ENCODE measurements at places on chromosomes 4 and X.

DNA sequence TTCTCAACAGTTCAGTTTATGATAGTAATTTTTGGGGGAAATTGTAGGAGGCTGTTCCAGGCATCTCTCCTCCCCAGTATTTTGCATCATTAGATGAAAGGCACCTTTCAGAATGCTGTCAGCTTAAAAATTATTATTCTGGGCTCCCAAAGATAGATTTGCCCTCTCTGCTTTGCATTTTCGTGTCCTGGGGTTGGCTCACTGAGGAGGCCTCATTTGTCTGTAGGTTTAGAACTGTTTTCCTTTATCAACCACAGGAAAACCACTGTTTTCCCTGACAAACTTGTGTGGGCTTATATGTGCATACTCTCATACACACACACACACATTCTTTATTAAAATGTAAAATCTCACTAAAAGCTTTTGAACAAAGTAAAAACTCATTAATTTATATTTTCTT is 197.2 kb upstream of the VCX3A start:
- DNase-seq, result no peak

GRCh38 chr4:6352031-6352692 is 82.5 kb downstream of the WFS1 start:
- DNase-seq, result no peak

GRCh38 chr4:158775091-158775651 is 6.3 kb downstream of the FNIP2 start:
- no peak for DNase-seq

DNA sequence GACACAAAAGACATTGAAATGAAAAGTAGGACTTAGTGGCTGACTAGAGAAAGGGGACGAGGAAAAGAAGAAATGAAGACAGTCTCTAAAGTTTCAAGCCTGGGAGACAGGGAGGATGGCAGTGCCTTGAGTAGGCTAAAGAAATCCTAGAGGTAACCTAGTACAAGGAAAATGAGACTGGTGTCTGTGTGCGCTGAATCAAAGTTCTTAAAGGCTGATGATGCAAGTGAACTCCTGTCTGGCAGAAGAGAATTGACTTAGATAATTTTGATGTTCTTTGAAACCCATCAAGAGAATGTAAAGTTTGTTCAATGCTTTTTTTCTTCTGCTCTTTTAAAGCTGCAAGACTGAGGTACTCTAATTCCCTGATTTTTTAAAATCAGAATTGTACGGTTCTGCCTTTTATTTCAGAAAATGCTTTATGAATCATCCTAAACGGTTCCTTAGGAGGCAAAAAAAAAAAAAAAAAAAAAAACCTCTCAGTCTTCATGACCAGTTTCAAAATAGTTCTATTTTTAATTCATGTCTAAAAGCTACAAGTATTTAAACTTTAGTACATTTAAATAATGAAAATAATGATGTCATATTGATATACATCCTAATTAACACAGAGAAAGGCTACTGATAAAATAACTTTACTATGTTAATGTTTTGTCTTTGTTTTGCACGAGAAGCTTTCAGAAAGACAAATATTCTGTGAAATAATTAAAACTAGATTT is 189.8 kb downstream of the PPP3CA start:
- DNase-seq, result no peak

DNA sequence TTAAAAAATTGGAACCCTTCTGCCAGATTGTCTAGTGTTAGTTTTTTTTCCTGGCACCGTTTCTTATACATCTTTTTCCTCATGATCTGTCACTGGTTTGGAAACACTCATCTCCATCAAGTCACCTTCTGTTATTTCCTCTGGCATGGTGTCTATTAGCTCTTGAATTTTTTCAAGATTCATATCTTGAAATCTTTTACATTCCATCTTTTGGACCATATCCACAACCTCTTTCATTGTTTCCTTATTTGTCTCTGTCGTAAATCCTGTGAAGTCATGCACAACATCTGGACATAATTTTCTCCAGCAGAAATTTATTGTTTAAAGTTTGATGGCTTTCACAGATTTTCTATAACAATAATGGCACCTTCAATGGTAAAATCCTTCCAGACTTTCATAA is 10.2 kb upstream of the TMEM185A start:
- no peak for DNase-seq

DNA sequence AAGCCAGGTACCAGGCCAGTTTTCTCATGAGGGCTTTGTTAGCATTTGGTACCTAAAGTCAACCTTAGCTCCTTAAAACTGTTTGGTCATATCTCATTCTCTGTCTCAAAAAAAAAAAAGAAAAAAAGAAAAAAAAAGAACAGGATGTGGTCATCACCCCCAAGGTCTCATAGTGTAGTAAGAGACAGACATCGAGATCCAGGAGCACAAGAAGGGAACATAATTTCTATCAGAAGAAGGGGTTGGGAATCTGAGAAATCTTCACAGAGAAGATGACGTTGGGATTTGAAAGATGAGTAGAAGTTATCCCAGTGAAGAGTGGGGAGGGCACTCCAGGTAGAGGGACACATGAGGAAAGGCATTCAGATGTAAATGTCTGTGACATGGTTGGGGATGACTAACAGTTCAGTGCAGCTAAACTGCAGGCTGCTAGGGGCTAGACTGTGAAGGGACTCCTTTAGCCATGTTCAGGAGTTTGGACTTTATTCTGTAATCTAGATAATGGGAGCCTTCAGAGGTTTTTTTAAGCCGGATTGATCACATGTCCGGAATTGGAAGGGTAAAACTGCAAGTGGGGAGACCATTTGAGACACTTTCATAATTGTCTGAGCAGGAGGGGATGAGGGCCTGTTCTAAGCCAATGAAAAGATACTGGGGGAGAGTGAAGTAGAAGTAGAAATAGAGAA is 26.9 kb upstream of the GJB1 start:
- no peak for DNase-seq

- peak; percentile 74 for DNase-seq
Measured at GRCh38 chr4:112234952-112235609, 3.5 kb downstream of the AP1AR start.

- no peak for DNase-seq
Measured at GRCh38 chrX:275967-276580, 5.1 kb upstream of the PLCXD1 start.

DNA sequence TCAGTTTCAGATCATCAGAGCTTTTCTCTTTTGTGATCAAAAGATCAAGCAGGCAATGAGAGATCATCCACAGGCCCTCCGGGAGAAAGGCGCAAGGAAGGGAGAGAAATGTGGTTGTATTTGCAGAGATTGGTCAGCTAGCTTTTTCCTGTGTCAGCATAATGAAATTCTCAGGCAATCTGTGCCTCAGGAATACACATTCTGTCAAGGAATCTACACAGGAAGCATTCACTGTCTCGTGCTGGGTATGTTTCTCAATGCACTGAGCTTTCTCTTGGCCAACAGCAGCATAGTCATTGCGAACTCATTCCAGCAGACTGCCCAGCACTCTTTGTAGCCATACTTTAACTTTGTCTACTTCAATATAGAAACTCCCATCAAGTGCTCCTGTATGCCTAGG is 413.7 kb downstream of the PPP3CA start:
- no peak for DNase-seq

GRCh38 chr4:109699553-109700225 is 3.6 kb downstream of the CASP6 start:
- no peak for DNase-seq

GRCh38 chr4:53558065-53558801 is 33.1 kb downstream of the LNX1 start:
- DNase-seq, result no peak

GRCh38 chr4:142314247-142314646 is 531.9 kb downstream of the INPP4B start:
- no peak for DNase-seq

GRCh38 chr4:158599150-158599549 is 72.5 kb downstream of the C4orf46 start:
- no peak for DNase-seq

DNA sequence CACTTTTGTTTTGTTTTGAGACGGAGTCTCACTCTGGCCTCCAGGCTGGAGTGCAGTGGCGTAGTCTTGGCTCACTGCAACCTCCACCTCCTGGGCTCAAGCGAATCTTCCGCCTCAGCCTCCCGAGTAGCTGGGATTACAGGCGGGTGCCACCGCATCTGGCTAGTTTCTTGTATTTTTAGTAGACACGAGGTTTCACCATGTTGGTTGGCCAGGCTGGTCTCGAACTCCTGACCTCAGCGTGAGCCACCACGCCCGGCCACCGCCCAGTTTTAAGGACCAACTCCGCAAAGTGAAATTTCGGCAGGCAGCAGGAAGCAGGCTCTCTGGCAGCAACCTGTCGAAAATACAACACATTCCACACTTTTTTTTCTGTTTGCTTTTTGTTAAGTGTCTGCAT is 13.4 kb downstream of the DHRSX start:
- DNase-seq, result no peak

- no peak for DNase-seq
Measured at GRCh38 chr4:139633661-139634060, 32.0 kb upstream of the MGST2 start.

DNA sequence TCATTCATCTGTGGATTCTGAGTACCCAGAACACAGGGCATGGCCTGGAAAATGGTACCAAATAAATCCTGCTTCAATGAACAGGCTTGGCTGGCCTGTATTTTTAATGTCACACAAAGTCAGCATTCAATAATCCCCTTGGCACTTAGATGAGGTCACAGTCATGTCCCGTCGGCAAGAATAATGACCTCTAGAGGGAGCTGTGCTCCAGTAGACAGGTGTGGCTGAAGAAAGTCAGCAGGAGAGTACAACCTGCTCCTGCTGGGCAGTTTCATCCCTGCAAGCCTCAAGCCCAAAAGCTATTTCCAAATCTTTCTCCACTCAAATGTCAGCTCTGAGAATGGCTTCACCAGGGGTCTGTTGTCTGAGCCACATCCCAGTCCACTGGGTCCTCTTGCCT is 404.0 kb upstream of the F9 start:
- DNase-seq, result no peak

DNA sequence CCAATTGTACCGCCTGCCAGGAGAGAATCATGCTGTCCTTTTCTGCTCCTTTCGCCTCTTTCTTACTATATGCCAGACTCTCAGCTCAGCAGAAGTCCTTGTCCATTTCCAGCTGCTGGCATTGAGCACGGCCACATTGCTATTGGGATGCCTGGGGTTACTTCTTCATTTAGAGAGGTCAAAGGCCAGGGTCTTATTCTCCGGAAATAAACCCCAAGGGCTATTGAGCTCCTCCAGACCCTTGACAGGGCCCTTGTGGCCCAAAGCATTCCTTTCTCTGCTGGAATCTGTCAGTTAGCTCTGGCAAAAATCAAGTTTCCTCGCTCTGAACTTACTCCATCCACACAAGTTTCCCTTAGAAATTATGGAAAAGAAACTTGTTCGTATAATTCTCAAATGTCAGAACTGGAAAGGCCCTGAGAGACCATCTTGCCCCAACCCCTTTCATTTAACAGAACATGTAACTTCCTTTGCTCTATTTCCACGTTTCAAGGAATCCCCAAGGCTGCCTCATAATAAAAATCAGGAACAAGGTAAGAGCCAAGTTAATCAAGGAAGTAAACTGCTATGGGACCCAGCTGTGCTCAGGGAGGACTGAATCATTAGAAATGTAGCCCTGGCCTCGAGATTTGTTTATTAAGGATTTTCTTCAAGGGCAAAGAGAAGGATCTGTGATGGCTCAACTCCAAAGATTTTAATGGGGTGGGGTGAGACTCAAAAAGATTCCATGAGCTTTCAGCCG is 11.8 kb downstream of the AKAP4 start:
- no peak for DNase-seq

DNA sequence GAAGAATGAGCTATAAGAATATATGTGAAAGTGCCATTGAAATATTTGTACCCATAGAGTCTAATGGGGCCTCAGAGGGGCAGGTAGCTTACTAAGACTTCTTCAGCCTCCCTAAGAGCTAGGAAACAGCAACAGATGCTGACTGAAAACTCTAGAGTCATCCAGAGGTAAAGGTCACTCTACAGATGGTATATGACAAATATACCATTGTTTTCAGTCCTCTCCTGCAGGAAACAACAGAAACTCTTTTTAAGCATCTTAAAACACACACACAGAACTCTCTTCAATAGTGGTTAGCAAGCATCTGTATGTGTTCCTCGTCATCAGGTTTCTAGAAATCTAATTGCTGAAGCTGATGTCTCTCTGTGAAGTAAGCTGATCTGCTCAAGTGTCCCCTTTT is 313.8 kb upstream of the GATB start:
- DNase-seq, result no peak

DNA sequence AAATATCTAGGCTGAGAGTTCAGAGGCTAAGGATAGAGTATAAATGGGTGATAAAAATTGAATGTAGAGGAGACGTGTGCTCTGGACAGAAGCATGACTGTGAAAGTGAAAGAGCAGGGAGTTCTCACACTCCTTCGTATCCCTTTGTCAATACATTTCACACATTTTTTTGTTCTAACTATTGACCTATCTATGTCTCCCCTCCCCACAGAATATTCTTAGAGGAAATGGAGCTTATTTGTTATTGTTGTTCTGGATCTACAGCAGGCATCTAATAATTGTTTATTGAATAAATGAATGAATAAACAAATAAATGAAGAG is 57.6 kb downstream of the ENPEP start:
- no peak for DNase-seq

- DNase-seq, result no peak
Measured at GRCh38 chrX:134453631-134454030, 6.3 kb upstream of the HPRT1 start.

DNA sequence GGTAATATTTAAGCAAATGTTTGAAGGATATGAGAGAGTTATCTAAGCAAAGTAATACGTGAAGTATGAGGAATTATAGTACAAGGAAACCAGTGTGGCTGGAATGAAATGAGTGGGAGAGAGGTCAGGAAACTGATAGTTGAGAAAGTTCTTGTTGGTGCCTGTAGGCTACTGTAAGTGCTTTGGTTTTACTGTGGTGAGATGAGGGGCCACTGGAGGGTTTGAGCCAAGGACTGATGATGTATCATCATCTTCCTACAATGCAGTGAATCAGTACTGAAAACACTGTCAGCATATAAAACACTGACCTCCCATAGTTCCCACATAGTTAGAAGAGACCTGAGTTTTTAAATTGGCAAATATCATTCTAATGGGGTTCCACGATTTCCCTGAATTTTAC is 367.5 kb upstream of the CTSO start:
- peak; percentile 64 for DNase-seq

GRCh38 chrX:45807572-45808425 is 607.1 kb upstream of the DIPK2B start:
- DNase-seq, result no peak

GRCh38 chrX:11398139-11398538 is 104.9 kb downstream of the AMELX start:
- DNase-seq, result no peak

DNA sequence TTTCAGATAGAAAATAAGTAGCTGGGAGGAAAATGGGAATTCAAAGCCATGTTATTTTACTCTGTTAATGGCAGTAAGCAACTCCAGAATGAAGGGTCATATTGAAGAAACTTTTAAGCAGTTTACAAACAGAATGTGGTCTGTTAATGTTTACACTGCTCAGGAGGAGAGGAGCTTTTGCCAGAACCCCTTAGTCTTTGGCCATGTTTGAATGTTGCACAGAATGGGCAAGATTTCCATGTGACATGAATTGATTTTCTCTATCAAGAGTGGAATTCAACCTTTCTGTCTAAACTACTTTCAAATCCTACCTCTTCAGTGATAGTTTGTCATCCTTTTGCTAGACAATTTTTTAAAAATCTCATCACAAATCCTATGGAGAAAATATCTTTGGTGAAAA is 115.8 kb upstream of the DGKK start:
- DNase-seq, result no peak

GRCh38 chr4:60718874-60719273 is 481.3 kb upstream of the ADGRL3 start:
- DNase-seq, result no peak
